Right hindlimb (tissue), 1 donor: ENCODE measurements at places on chromosomes 2 and 18.

GRCh38 chr18:55790296-55790695 is 202.3 kb upstream of the TCF4 start:
- DNase-seq, result no peak

- no peak for DNase-seq
Observed at GRCh38 chr2:86066007-86066578, 39.6 kb downstream of the POLR1A start.

- DNase-seq, result no peak
Observed at GRCh38 chr18:52992041-52992440, 652.0 kb downstream of the DCC start.

- peak; percentile 15 for DNase-seq
Observed at GRCh38 chr2:127653421-127654083, 7.6 kb downstream of the GPR17 start.

- no peak for DNase-seq
Observed at GRCh38 chr2:112977559-112978056, at the start of gene IL36G. IL36G (plus strand) TSS chr2:112978006; CDS start chr2:112978639, 633 bp downstream.

DNA sequence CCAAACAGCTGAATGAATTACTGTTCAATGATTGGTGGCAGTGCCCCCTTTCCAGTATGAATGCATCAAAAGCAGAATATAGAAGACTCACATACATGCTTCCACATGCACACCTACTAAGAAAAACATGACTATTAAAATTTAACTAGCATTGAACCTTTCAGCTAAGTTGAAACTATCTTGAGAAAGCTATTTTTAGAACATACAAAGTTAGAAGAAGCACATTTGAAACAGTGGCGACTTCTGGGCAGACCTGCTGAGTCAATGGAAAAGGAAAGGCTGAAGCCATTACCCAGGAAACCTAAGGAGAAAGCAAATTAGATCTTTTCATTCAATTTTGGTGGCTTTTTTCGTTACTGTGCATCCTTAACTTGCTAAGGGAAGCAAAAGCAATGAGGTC is 55.9 kb downstream of the PLA2R1 start:
- DNase-seq, result no peak

- no peak for DNase-seq
Observed at GRCh38 chr2:220320326-220320725, 692.9 kb downstream of the SLC4A3 start.

- DNase-seq, result no peak
Observed at GRCh38 chr2:196987298-196987648, 60.8 kb upstream of the PGAP1 start.

GRCh38 chr2:181977661-181978350 is 7.8 kb upstream of the PPP1R1C start:
- DNase-seq, result no peak

DNA sequence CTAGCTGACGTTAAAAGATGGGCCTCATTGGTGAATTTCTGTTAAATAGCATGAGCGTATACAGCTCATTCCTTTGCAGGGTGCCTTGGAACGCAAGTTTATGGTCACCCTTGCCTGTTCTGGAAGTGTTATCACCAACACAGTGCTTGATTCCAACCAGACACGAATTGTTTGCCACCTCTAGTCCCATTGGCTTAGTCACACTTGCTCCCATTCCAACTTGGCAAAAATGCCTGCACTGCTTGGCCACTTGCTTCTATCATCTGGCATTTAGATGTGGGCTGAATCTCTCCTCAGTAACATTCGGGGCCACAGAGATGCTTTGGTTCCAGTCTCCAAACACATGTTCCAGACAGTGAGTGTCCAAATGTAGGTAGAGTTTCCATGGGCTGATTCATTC is 27.5 kb upstream of the ACVR1 start:
- DNase-seq, result no peak

GRCh38 chr2:74735564-74735963 is 81.5 kb downstream of the SEMA4F start:
- no peak for DNase-seq

DNA sequence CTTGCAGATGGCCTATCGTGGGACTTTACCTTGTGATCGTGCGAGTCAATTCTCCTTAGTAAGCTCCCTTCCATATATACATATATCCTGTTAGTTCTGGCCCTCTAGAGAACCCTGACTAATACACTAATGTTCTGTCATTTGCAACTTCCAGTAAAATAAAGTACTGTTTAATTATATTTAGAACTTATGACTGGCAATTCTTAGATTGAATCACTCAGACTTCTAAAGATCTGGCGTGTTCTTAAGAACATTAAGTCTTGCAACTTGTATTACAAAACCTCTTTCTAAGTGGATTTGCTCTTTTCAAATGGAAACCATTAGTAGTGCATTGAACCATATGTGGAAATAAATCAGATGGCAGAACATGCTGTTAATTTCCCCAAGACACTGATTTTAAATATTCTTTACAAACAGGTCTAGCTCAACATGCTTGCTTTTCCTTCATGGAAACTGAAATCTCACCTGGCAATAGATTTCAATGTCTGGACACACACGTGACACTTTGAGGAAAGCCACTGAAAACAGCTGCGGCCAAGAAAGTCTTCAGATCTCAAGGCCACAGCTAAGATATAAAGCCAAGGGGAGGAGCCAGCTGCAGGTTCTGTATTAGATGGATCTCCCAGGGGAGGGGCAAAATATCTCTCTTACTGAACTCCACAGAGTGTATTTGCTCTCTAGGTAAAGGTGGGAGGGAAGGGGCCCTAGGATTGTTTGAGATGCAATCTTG is 50.6 kb downstream of the PMAIP1 start:
- no peak for DNase-seq

GRCh38 chr18:54871231-54871630 is 43.0 kb downstream of the RAB27B start:
- no peak for DNase-seq

DNA sequence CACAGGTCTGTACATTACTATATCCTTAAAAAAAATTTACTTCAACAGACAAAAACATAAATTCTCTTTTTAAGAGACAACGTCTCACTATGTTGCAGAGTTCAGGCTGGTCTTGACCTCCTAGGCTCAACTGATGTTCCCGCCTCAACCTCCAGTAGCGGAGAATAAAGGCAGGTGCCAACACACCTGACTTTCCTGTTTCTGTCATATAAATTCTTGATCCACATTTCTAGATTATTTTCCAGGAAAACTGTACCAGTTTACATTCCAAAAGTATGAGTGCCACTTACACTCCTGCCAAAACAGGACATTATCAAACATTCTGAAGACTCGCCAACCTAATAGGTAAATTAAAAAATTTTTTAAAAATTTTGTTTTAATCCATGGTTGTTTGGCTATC is 48.6 kb downstream of the PUM2 start:
- DNase-seq, result no peak

GRCh38 chr18:47415881-47416280 is 164.4 kb upstream of the SKOR2 start:
- DNase-seq, result no peak

DNA sequence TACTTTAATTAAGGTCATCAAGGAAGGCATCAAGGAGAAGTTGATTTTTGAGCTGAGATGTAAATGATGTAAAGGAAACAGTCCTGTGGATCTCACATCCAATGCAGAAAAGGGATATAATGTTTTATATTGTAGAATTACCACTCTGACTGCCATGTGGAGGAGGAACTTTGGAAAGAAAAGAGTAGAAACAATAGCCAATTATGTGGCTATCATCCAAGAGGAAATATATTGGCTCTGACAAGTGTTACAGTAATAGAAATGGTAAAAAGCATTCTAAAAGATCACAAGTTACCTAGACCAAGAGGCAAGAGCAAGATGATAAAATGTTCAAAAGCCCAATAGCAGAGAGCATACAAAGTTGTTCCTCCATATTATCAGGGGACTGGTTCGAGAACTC is 26.8 kb downstream of the BARD1 start:
- DNase-seq, result no peak

DNA sequence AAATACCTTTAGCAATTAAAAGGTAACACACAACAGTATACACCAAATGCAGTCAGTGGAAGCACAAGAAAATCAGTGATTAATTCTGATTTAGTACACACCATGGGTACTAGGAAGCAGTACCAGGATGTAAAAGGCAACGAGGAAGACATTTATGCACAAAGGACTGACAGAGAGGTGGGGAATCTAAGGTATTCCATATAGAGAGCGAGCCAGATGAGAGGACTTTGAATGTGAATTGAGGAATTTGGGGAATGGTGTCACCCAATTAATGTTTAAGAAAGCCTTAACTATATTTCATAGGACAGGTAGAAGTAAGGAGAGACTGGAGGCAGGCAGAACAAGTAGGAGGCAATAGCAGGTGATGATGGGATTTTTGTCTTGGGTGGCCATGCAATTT is 11.7 kb downstream of the CPS1 start:
- DNase-seq, result no peak

DNA sequence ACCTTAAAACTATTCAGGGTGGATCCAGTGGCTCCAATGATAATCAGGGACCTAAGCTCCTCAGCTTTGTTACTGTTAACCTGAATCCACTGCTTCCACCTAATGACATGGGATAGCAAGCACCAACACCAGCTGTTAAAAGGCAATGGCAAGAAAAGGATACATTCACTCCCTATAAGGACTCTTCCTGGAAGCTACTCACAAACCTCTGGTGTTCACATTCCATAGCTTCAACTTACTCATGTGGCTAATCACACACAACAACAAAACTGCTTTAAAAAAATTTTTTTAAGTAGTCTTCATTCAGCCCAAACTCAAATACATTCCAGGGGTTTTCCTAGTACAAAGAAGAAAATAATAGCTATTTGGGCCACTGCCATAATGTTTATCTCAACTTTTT is 24.5 kb downstream of the ROCK2 start:
- no peak for DNase-seq

DNA sequence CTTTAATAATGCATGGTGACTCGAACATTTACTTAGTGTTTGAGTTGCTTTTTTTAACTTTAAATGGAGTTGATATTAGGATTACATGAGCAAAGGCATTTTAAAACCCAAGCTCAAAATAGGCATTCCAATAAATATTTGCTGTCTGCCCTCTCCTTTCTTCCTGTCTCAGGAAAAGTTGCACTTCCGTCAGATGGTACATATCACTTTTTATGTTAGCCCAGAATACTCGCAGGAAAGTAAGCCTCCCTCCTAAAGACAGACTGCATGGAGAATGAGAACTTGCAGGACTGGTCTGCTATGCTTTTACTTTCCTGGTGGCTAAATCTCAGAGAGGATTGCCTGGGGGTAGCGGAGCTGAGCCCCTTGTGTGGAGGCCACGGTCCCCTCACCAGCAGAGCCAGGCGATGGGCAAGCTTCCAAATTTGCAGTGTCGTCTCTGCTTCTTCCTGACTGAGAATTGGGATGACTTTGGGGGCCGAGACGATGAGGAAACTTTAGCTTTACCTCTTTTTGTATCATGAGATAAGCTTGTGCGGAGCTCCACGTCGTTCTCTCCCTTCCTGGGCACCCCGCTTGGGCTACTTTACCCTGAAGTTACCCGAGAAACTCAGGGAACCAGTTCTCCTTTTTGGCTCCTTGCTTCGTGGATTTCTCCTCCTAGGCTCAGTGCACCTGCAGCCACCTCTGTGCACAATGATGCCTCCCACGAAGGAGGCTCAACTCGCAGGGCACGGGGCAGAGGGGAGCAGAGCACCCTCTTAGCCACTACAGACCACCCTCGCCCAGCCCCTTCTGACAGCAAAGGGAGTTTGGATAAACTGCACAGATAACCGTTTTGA is 223.3 kb downstream of the SH3RF3 start:
- peak; percentile 9 for DNase-seq

DNA sequence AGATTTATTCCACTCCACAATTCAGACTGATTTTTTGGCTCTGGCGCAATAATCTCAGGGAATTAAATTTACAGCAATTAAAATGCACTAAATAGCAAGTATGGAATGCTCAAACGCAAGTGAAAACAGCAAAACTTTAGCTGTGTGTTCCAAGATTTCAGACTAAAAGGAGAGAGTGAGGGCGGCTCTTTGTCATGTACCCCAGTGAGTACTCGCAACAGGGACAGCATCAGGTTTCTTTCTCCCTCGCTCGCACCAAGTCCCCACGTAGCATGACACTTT is 1.1 kb downstream of the ROCK2 start:
- DNase-seq, result no peak

DNA sequence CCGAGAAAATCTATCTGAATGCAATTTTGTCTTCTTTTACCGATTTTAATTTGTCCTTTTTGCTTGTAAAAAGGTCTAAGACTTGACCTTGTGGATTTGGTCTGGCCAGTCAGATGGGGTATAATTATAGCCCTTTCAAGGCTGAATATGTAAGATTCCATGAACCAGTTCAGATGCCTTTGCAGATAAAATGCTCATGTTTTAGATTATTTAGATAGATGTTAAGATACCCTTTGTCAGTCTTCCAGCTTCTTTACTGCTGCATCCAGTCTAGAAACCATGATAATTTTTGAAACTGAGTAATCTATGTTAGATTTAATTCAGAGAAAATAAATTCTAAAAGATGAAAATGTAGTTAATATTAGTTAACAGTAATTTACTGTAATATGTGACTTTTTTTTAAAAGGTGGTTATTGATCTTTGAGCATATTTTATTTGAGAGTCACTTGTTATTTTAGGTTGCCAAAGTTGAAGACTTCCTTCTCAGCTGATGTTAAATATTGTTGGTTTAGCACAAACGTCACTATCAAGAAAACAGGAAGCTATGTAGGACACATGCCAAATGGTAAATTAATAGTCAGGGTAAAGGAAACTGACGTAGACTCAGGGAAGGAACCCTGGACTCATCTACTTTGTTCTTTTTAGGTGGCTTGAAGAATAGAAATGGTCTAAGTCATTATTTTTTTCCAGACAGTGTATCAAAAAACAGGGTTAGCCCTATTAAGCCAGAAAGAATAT is 29.8 kb downstream of the BABAM2 start:
- DNase-seq, result no peak

- no peak for DNase-seq
Observed at GRCh38 chr2:172213116-172213860, 110.6 kb upstream of the DLX2 start.

GRCh38 chr2:205720451-205720902 is 38.2 kb downstream of the NRP2 start:
- no peak for DNase-seq

DNA sequence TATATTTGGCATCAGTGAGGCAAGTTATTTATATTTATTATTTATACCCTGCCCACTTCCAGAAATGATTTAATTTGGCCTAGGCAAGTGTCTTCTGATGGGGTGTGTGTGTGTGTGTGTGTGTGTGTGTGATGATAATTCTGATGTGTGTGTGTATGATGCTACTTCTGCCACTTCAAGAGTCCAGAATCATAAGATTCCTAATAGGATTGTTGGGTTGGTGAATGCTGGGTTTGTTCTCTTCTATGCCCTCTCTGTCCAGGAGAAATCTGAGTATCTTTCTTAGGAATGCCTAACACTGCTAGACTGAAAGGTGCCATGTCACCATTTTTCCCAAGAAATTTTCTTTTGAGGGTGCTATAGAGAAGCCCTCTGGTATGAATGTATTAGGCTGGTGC is 122.5 kb downstream of the SPTBN1 start:
- no peak for DNase-seq
